ENCODE measurements at places on chromosomes 3 and 15. TPM values are rescaled to one million over a fixed set of nuclear protein-coding genes. Genes with fewer than 3 reads are reported as not detected.

DNA sequence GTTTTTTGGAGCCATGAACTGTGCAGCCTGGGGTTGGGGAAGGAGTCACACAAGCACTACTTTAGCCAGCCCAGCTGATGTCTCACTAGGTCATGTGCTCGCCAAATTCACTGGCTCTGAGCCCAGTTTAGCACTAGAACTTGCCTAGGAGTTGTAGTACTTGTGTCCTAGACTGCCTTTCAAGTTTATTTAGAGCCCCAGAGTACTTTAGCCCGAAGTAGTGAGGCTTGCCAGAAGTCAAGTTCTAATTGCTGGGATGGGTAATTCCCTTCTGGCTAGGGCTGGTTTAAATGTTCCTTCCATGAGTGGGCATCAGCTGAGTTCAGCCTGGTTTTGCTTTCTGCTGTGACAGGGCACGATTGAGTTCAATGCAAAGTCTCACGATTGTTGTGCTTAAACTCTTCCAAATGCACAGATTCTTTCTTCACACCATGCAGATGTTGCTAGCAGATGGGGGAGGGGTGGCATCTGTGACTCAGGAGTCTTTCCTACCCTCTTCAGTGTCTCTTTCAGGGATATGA is 228.2 kb upstream of the ZPLD1 start:
- peak; percentile 4 for DNase-seq

GRCh38 chr15:94606286-94606685 is 374.9 kb downstream of the MCTP2 start:
- no peak for DNase-seq

DNA sequence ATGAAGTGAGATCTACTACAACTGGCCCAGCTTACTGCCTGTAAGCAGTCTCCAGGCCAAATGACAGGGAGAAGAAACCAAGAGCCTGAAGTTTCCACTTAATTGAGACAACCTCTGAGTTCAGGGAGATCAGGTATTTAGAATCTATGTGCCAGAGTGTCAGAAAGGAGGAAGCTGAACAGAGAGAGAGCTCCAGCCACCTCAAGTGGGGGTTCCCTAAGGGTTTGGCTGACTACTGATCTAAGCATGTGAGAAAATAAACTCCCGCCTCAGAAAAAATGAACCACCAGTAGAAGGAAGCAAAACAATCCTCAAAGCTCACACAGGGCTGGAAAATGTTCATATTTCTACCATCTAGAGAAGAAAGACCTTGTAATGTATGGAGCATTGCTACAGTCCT is 25.0 kb downstream of the ADAM10 start:
- DNase-seq = no peak

GRCh38 chr15:33675246-33675645 is 293.1 kb upstream of the CHRM5 start:
- peak; percentile 23 for DNase-seq

Gene P2RY14
- 0.05 TPM for total RNA-seq
